Activated naive CD4-positive, alpha-beta T cell (primary cell): ENCODE measurements at places on chromosomes 4 and X.

GRCh38 chrX:153781428-153782047, 697 bp downstream of the SRPK3 start:
- DNase-seq: no peak

GRCh38 chrX:6574762-6575161, 39.8 kb upstream of the VCX3A start:
- no peak for DNase-seq

- no peak for DNase-seq
These were observed 33.4 kb downstream of the TBL1X start for GRCh38 chrX:9498236-9498635.

GRCh38 chr4:66284991-66285451, 614.7 kb upstream of the EPHA5 start:
- DNase-seq: no peak

DNA sequence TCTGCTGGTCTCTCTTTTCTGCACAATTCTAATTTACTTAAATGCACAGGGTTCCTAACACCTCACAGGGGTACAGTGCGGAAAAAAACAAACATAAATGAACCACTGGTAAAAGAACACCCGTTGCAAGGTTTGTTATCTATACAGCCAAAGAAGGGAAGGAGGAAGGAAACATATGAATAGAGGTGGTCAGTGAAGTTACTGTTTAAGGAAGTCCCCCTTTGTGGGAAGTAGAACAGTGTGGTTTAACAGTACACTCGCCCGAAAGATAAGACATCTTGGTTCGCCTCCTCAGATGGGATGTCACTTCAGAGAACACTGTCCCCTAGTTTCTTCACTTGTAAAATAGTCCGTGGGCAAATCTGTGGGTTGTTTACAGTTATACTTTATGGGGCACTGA, 57.5 kb downstream of the TEC start:
- no peak for DNase-seq

DNA sequence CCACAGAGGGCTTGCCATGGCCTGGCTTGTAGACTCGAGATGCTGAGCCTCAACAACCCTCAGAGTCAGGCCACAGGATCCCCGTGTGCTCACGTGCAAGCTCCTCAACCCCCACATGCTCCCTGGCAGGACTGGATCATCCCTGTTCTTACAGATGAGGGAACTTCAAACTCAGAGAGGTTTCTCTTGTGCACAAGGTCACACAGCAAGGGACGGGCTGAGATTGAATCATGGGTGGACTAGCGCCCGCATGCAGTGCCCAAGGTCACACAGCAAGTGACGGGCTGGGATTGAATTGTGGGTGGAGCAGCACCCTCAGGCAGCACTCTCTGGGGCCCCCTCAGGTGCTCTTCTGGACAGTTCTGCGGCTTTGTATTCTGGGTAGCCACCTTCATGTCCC, 60.6 kb upstream of the AFAP1 start:
- no peak for DNase-seq

GRCh38 chrX:109940411-109940810, 62.5 kb upstream of the TMEM164 start:
- DNase-seq: no peak

- no peak for DNase-seq
These were observed 36.2 kb downstream of the KDM5C start for GRCh38 chrX:53188763-53189162.

DNA sequence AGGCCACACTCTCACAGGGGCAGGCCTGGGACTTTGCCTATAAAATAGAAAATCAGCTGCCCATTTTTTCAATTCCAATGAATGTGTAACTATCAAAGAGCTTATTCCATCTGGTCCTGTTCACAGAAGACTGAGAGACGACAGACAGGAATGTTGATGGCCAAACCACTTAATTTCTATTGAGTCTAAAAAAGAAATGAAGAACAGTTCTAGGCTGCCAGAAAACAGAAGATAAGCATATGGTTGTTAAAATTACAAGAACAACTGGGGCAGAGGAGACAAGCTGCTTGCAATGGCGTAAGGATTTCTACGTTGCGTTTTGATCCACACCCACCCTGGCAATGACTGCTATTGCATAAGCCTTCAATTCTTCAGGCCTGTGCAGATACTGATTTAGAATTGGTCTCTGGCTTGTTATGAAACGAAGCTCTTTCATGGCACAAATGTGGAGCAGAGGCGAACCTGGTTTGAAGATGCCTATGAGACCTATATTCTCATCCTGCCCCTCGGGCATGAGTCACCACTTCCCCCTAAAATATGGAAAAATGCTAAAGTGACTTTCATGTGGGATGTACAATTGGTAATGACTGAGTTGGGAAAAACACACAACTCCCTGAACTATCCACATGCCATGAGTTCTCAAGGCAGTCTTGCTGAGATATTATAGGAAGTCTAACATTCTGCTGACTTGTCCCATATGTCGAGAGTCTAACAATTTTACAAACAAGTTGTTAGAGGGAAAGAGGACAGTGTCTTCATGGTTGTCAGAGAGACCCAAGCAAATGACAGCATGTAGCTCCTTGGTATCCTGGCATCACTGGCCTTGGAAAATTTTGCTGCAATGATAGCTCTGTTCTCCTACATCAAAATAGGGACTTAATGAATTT, 37.9 kb upstream of the SORBS2 start:
- no peak for DNase-seq

GRCh38 chrX:65781845-65782244, 114.4 kb downstream of the MSN start:
- DNase-seq: no peak

DNA sequence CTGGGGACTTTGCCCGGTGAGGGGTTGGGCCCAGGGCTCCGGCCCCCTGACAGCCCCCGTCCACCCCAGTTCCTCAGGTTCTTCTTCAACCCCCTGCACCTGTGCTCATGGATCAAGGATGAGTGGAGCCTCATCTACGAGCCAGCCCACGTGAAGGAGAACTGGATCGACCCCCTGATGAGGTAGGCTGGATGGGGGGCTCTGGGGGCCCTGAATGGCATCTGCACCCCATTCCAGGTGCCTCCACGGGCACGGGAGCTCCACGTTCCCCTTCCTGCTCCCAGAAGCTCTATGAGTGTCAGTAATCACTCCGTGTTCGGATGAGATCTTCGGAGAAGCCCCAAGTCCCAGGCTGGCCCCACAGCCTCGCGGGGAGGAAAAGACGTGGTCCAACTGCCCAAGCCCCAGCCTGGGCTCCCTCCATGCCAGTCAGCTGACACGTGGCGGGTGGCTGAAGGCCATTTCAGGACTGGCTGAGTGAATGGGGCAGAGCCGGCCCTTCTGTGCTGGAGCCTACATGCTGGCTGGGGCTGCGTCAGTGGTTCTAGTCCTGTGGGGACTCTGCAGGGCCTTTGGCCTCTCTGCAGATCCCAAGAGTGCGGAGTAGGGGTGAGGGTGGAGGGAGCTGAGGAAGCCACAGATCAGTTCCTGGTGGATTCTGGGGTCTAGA, 24.4 kb downstream of the CFAP99 start:
- no peak for DNase-seq

DNA sequence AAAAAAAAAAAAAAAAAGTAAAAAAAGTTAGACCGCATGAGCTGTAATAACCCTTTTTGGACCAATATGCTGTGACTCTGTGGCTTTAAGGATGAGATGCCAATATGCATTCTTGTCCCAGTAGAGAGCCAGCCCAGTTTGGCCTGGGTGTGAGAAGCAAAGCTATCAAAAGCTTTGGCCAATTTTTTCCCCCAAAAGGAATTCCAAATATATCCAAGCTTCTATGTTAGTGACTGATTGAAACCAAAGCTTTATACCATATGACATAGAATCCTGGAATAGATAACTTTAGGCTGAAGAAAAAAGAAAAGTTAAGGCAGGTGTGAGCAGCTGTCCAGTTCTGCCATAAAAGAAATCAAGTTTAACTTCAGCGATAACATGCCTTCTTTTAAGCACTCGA, 30.5 kb upstream of the RBPJ start:
- DNase-seq: no peak

GRCh38 chr4:159173886-159174285, 71.0 kb downstream of the RAPGEF2 start:
- DNase-seq: no peak

- no peak for DNase-seq
These were observed 32.4 kb upstream of the RBPJ start for GRCh38 chr4:26288355-26288909.

- no peak for DNase-seq
These were observed 200.4 kb downstream of the ARAP2 start for GRCh38 chr4:36043901-36044300.

DNA sequence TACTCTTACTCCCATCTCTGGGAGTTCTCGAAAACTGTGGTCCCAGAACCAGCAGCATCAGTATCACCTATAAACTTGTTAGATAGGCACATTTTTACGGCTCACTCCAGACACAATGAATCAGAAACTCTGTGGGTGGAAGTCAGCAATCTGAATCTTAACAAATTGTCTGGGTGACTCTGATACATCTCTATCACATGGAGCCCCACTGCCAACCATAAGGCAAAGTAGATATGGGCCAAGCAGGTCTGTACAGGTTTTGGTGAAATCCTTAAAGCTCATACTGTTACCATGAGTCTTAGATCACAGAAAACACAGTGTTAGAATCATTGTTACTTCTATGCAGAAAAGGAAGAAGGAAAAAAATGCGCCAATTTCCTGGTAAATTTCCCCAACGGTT, 122.5 kb upstream of the HCCS start:
- no peak for DNase-seq

- DNase-seq: no peak
These were observed 307.9 kb upstream of the IGFBP7 start for GRCh38 chr4:57418133-57418532.

DNA sequence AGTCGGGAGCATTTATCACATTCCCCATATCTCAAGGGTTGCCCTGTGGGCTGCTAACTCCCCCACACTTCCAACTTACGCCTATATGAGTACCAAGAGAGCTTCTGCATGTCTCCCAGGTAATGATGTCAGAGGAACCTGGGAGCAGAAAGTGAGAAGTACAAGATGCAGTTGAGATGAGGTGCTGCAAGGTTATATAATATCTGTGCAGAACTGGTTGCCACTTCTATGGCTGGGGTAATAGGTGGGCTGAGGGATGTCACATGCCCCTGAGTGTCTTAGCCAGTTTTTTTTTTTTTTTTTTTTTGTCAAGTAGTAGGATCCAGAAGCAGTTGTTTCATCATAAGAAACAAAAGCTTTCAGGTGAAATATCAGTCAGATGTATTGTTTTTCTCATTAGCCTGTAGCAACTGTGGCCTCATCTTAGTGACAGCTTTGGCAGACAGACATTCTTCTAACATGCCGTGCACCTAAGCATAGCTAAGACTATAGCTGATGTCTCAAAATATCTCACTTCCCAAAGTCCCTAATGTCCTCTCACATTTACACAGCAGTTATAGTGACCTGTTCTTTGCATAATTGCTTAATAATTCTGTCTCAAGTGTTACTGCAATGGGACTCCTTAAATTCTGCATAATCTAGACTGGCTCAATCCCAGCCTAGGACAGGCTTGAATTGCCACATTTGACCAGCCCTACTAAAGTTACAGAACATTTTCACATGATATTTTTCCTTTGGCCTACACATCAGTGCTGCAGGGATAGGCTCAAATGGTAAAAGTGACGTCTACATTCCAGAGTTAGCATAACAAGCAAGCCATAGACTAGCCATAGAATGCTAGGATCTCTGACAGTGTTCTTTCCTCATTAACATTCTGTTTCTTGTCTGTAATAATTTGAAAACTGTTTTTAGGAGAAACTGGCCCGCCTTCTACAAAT, 17.9 kb upstream of the MAOB start:
- no peak for DNase-seq

DNA sequence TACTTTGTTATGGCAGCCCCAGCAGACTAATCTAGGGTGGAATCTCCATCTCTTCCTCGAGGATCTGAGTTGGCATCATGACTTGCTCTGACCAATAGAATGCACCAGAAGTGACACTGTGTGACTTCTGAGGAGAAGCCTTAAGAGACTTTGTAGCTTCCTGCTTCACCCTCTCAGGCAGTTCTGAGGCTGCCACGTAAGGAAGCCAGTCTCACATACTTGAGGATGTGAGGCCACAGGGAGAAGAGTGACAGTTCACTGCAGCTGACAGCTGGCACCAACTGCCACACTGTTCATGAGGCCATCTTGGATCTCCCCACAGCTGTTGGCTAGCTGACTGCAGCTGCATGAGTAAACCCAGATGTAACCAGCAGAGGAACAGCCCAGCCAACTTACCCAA, 29.3 kb upstream of the BCOR start:
- no peak for DNase-seq

GRCh38 chr4:155392481-155393184, 15.9 kb upstream of the MAP9 start:
- no peak for DNase-seq
